Thoracic aorta (tissue), 2 donors: ENCODE measurements at places on chromosomes 12 and 14. TPM values are rescaled to one million over a fixed set of nuclear protein-coding genes. Genes with fewer than 3 reads are reported as not detected.

Gene SYCP3
- not detected for total RNA-seq

Gene PSEN1
- 35.3 TPM for total RNA-seq

- no peak for DNase-seq
These were observed 35.5 kb downstream of the BORCS5 start for GRCh38 chr12:12392413-12392812.

DNA sequence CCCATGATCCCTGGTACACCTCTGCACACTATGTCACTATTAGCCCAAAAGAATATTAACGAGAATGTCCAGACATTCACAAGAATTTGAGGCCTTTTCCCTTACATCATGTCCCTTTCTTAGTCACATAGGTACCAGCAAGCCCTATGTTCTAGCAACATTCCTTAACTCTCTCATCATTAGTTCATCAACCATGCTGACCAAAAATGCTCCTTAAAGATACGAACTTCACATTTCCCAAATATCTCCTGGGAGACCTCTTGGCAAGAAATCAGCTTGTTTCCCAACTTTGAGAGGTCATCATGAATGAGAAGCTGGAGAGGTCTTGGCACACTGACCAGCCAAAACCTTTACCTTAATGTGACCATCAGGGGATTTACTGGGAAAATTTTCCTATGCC is 4.6 kb downstream of the SALL2 start:
- DNase-seq: no peak

DNA sequence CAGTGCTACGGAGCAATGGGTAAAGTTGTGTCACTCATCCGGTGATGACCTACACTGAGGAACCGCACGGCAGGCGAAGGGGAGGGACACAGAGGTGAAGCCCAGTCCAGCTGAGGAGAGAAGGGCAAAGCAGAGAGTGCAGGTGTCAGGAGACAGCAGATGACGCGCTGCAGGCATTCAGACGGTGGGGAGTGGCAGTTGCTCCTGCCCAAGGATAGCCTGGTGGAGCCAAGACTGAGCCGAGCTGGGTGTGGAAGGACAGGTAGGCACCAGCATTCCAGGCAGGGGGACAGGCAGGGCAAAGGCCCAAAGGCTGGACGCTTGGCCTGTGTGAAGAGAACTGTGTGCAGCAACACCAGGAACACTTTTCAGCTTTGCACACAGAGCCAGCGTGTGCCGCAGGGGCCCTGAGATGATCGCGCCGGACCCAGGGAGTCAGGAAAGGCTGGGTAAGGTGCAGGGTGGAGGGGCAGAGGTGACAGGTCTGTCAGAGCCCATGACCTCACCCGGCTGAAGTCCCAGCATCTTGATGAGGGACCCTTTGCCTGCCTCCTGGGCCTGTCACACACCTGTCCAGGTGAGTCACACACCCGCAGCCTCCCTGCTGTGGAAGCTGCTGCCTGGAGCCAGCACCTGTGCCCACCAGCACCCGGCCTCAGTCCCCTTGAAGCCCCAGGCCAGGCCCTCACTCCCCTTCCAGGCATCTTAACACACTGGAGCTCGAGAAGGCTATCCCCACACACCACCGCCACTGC is 48.4 kb downstream of the TSPAN11 start:
- no peak for DNase-seq

GRCh38 chr12:69481133-69481532 is 10.9 kb downstream of the FRS2 start:
- DNase-seq: no peak

DNA sequence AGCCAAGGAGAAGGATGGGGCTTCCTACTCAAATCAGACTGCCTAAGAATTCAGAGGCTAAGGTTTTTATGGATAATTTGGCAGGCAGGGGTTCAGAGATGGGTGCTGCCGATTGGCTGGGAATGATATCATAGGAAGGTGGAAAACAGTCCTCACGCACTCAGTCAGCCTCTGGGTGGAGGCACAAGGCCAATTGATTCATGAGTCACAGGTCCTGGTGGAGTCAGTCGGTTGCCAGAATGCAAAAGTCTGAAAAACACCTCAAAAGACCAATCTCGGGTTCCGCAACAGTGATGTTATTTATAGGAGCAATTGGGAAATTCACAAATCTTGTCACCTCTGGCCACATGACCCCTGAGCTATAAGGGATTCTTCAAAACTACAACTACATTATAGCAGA is 105.5 kb downstream of the GXYLT1 start:
- no peak for DNase-seq

DNA sequence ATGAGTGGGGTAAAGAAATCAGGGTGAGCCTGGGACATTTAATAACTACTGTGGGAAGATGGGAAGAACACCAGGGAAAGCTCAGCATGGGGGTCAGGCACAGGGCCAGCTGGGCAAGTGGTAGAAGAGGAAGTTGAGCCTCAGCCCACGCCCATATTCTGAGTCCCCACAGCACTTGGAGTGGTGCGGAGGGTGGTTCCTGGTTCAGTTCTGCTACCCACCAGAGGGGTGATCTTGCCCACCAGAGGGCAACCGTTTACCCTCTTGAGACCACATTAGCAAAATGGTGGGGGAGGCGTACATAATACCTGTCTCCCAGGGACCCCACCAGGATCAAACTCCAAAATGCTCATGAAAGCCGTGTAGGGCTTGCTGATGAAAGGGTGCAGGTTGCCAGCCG is 16.8 kb upstream of the ANKRD33 start:
- DNase-seq: no peak

- no peak for DNase-seq
These were observed at the start of gene MAP3K12 for GRCh38 chr12:53499266-53500141. Gene MAP3K12, minus strand, starts transcription at chr12:53499458. Its CDS starts 12,067 bp downstream, at chr12:53487391.

- DNase-seq: no peak
These were observed 83.9 kb downstream of the STXBP6 start for GRCh38 chr14:24965934-24966578.
